ENCODE measurements at places on chromosomes 11 and 22.

DNA sequence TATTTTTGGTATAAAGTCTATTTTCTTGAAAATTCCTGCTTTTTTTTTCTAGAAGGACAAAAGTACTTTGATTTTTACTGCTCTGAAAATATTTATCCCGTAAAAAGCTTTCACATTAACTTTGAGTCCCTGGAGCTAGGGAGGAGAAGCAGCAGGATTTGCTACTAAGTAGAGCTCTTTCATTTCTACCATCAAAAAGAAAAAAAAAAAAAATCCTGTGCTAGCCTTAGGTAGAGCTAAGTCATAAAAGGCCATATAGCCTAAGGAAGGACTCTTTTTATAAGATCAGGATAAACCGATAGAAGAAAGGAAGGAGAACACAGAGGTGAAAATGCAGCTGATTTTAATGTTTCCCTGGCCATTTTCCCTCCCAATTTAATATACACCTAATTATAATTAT, 48.0 kb downstream of the CSTPP1 start:
- DNase-seq, result no peak

DNA sequence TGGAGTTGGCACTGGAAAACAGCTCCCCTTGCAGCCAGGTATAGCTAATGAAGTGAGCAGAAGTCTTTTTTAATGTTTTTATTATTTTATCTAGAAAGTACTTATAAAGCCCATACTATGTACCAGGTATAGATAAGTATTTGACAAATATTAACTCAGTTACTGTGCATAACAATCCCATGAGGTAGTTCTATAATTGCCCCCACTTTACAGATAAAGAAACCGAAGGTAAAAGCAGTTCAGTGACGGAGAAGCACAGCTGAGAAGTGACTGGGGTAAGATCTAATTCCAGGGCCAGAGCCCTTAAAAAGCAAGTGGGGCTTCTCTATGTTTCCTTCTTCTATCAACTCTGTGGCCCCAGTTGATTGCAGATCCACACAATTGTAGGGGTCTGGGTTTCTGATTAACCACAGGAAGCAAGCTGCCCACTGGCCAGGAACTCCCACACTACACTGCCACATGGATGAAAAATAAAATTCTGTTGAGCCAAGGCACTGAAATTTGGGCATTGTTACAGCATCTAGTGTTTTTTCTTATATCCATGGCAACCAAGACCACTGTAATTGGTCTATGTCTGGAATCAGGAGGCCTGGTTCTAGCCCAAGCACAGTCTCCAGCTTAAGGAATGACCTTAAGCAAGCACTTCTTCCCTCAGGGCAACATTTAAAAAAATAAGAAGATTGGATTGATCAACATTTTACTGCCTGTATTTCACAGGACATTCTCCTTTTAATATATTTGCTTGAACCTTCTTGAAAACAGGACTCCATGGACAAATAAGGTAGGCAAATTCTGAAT, 55.3 kb upstream of the TEAD1 start:
- no peak for DNase-seq

- DNase-seq, result no peak
Observed at GRCh38 chr11:99160447-99160846, 139.7 kb downstream of the CNTN5 start.

- DNase-seq, result no peak
Observed at GRCh38 chr11:103948187-103948763, 88.2 kb upstream of the DDI1 start.

DNA sequence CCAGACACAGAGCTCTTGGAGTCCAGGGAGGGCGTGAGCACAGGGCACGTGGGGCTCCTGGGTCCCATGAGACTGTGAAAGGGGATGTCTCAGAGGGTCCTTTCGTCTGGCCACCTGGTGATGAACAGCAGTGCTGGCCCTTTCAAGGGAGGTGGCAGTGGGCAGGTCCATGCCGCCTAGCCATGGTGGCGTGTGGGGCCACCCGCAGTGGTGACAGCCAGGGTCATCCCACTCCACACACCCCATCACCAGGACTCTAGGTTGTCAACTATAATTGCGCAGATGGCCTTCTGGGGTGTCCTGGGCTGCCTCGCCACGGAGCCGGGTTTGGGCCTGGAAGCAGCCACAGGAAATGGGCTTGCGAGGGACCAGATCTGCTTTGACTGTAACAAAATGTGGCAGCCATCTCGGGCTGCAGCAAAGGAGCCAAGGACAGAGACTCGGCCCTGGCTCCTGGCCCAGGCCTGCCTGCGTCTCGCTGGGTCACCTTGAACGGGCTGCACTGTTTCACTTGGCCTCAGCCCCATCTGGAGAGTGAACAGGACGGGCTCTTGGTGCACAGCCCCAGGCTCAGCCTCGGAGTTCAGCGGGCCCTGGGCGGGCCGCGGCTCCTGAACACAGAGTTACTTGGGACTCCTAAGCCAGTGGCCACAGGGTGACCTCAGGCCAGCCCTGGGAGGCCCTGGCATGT, 1350.5 kb downstream of the BRD1 start:
- DNase-seq, result no peak

- no peak for DNase-seq
Observed at GRCh38 chr22:29041408-29041807, 20.2 kb downstream of the C22orf31 start.

DNA sequence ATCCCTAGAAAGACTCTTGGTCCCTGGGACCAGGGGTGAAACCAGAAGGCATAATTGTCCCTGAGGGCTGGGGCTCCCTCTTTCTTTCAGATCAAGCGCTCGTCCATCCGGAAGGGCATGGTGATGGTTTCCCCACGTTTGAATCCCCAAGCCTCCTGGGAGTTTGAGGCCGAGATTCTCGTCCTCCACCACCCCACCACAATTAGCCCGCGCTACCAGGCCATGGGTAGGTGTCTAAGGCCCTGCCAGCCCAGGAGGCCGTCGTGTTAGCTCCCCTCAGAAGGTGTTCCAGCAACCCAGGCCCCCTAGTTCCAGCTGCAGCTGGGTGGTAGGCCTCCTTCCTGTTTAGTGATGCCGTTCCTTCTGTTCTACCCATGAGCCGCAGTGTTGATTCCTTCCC, 21.4 kb downstream of the GTPBP1 start:
- no peak for DNase-seq
